ENCODE measurements at places on chromosomes 2 and 18.

- DNase-seq: no peak
These were observed 776.1 kb upstream of the RAB6C start for GRCh38 chr2:129203331-129203730.

- DNase-seq: no peak
These were observed 37.1 kb downstream of the RNF152 start for GRCh38 chr18:61855449-61856378.

DNA sequence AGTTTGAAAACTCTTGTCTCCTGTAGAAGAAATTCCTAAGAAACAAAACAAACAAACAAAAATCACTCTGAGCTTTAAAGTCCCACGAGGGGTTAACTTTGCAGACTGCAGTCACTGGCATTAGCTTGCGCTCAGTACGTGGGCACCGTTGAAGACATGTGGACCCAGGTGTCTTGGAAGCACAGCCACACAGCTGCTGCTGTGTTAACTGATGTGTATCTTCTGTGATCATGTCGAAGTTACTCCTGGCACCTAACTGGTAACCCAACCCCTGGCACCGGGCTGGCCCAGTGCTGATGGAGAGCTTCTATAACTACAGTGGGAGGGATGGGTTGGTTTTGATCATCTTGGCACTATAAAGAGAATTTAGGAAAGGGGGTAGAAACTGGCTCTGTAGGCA is 51.6 kb upstream of the FHL2 start:
- no peak for DNase-seq

DNA sequence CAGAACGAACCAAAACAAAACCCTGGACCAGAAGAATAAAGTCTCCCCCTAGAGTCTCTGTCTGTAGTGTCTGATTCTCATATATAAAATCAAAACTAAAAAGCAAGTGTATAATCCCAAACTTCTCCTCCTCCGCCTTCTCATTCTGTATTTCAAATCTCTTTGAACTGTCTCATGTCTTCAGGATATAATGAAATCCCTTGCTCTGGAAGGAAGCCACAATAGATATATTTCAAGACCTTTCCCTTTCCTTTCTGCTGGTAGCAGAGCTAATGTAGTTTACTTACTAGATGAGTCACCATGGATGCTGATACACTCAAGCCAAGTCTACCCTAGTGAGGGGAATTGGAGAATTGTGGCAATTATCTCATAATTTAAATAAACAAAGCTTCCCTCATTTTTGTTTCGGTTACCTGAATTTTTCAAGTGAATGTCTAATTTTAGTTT is 33.5 kb upstream of the CCDC93 start:
- DNase-seq: no peak

- DNase-seq: no peak
These were observed 7.1 kb downstream of the C2orf92 start for GRCh38 chr2:97676620-97677019.

GRCh38 chr2:144452989-144453336 is 67.0 kb downstream of the ZEB2 start:
- no peak for DNase-seq

All from NCI-H1105 (cell line).